GM20000 (cell line): ENCODE measurements at places on chromosomes 12 and 14.

- no peak for DNase-seq
Observed at GRCh38 chr12:112575559-112576067, 156.9 kb downstream of the PTPN11 start.

DNA sequence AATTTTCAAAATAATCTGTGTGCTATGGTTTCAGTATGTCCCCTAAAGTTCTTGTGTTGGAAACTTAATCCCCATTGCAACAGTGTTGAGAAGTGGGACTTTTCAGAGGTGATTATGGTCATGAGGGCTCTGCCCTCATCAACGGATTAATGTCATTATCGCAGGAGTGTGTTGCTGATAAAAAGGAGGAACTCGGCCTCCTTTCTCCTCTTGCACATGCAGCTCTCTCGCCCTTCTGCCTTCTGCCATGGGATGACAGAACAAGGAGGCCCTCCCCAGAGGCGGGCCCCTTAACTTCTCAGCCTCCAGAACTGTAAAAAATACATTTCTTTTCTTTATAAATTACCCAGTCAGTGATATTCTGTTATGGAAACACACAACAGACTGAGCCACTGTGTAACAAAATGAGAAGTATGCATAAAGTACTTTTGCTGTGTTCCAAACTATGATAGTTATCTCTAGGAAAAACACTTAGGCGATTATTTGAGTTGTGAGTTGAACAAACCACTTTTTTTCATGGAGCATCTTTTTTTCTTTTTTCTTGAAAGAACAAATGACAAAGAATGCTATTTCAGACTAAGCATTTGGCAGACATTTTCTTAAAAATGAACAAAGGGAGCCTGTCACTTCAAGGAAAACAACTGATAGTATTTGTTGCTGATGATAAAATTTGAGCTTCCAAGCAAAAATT lies 134.8 kb upstream of the FUT8 start:
- DNase-seq, result no peak

DNA sequence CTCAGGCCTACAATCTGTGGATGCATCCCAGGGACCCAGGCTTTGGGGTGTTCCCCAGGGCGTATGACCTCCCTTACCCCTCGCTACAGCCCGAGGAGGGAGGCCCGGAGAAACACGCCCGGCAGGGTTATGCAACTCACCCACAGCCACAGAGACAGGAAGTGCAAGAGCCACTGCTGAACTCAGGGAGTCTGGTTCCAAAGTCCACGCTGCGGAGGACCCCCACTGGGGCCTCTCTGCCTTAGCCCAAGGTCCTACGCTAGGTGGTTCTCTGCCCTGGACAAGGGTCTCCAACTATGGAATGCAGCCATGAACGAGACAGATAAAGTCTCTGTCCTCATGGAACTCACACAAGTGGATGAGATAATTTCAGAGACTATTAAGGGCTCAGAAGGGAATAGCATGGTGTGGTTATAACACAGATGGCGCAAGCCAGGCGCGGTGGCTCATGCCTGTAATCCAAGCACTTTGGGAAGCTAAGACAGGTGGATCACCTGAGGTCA lies 11.3 kb downstream of the SCARB1 start:
- DNase-seq, result no peak

DNA sequence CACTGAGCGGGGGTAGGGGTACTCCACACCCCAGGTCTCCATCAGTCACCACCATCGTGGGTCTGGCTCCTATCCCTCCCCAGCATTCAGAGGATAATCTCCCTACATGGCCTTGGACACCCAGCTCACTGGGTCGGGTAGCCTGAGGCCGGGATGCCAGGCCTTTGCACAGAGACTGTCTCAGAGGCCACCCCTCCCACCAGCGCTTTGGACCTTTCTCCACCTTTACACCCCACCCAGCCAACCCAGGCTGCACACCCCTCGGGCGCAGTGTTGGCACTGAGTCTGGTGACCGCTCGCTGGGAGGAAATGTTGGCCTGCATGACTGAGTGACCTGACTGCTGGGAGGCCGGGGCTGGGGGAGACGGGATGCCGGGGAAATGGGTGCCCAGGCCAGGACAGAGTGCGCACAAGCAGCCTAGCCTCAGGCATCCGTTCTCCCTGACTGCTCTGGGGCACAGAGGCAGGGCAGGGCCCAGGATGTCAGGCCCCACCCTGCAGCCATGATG lies 10.6 kb upstream of the LBHD2 start:
- DNase-seq, result no peak

- DNase-seq, result no peak
Observed at GRCh38 chr14:102408724-102409123, 46.0 kb downstream of the TECPR2 start.

GRCh38 chr12:14769466-14769968 lies 33.8 kb downstream of the WBP11 start:
- DNase-seq, result peak; percentile 19

GRCh38 chr14:75981426-75982265 lies at the start of gene TGFB3:
TGFB3 (minus strand) TSS chr14:75981995; CDS start chr14:75980893, 1,102 bp downstream.
- DNase-seq, result peak; percentile 92

- peak; percentile 89 for DNase-seq
Observed at GRCh38 chr14:75577729-75578101, 705 bp upstream of the FLVCR2 start.

GRCh38 chr14:61222388-61222787 lies 58.8 kb downstream of the TMEM30B start:
- DNase-seq, result no peak

DNA sequence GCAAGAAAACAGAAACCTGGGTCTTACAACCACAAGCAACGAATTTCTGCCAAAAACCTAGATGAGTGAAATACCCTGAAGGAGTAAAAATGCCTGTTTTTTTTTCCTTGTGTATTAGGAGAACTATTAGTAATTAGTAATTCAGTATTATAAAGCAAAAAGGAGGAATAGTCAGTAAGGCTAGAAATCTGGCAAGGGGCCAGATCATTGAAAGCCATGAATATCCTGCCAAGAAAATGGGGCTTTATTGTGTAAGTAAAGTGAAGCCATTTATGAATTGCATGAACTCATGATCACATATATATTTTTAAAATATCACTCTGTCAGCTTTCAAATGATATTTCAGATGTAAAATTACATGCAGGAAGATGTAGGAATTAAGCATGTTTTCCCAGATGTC lies 57.9 kb downstream of the TXNDC16 start:
- no peak for DNase-seq

- DNase-seq, result no peak
Observed at GRCh38 chr12:117646520-117646919, 285.1 kb upstream of the NOS1 start.

DNA sequence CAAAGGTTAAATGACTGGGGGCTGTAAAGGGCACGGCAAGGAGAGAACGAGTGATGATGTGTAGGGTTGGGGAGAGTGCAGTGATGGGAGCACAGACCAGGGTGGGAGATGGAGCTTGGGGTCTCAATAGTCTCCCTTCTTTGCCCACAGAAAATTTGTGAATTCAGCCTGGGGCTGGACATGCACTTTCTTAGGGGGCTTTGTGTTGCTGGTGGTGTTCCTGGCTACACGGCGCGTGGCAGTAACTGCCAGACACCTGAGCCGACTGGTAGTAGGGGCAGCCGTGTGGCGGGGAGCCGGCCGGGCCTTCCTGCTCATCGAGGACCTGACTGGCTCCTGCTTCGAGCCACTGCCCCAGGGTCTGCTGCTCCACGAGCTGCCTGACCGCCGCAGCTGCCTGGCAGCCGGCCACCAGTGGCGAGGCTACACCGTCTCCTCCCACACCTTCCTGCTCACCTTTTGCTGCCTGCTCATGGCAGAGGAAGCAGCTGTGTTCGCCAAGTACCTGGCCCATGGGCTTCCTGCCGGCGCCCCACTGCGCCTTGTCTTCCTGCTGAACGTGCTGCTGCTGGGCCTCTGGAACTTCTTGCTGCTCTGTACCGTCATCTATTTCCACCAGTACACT lies 1.7 kb downstream of the FITM1 start:
- no peak for DNase-seq

- DNase-seq, result no peak
Observed at GRCh38 chr12:92295523-92295922, 149.9 kb upstream of the BTG1 start.

DNA sequence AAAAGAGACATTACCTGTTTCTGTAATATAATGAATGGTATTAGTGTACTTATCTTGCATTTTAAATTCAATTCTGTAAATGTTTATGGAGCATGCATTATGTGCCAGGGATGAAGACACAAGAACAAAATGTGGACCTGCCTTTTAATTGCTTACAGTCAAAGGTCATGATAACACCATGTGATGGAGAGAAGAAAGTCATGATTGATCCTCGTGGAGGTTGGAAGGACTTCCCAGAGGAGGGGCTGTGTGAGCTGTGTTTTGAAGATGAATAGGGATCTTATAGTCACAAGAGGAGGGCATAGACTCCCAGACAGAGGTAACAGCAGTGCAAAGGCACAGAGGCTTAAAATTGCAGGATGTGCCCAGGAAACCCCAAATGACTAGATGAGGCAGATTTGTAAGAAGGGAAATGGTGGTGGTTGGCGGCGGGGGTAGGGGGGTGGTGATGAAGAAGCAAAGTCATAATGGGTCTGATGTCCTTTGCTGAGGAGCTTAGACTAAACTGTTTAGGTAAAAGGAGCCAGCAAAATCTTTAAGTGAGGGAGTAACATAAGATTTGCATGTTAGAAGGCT lies 151.5 kb downstream of the PRKCH start:
- DNase-seq, result no peak

GRCh38 chr12:76548222-76548837 lies 11.2 kb downstream of the OSBPL8 start:
- no peak for DNase-seq

DNA sequence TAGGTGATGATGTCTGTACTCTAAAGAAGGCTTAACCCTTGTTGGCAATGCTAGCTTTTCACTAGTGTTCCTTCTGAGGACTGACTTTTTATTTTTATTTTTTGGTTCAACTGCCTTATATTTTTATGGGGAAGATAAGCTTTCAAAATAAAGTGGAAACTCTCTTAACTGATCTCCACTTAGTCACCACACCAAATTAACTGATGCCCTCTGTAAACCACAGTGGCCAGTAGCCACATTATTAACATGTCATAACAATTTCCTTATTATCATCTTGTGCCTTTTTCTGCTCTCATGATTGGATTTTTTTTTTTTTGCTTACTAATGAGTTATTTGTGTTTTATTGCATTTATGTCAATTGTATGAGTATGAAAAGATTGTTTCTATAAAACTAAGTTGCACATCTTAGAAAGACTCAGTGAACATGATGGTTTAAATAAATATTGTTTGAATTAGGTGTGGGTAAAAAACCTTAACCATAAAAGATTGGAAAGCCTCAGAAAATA lies 56.9 kb downstream of the SCFD1 start:
- DNase-seq, result no peak

DNA sequence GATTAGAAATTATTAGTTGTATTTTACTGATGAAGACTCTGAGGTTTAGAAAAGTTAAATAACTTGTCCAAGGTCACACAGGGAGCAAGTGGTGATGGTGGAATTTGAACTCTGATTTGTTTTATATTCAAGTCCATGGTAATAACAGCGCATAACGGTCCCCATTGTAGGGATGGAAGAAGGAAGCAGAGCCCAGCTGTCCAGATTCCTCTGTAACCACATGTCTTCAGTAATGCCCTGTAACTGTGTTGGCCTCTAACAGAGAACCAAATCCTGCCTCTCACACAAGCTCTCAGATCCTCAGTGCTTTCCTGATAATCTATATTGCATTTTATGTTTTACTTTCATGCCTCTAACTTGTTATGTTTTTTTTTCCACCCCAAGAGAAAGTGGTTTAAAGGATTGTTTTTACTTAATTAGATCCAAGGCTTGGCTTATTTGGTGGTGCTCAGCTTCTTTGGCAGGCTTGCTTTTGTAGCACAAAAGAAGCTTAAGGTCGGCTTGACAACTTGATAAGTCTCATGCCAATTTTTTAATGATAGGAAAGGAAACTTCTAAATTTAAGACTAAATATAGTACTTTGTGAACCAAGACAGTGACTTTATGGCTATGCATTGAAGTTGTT lies 105.1 kb upstream of the SEL1L start:
- no peak for DNase-seq

DNA sequence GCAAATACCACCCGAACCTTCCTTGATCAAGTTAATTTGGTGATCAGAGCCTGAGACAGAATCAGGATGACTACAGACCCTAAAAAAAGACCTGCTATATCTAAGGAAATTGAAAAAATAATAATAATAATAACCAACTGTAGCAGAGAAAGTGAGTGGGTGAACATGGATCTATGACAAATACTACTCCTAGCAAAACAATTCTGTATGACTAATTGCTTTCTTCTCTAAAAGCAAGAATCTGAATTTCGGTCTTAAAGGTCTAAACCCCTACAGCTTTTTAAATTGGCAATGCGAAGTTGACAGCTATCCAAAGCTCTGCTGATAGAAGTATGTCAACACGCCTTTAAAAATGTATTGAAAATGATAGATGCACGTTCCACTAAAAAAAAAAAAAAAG lies 102.2 kb downstream of the PRKAB1 start:
- DNase-seq, result no peak

DNA sequence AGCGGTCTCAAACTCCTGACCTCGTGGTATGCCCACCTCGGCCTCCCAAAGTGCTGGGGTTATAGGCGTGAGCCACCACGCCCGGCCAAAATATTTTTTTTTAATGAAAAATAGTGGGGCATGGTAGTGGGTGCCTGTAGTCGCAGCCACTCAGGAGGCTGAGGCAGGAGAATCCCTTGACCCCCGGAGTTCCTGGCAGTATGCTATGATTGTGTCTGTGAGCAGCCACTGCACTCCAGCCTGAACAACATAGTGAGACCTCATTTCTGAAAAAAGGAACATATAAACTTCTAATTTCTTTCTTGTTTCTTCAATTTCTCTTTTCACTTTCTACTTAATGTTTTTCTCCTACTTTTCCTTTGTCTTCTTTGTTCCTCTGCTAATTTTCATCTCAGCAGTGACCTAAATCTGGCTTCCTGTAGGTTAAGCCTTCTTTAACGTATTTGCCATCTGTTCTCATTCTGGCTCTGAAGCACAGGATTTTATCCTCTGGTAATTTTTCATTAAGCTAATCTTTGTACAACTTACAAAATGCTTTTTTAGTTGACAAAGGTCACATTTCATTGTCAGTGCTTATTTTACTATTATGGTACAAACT lies 4.5 kb upstream of the RPGRIP1 start:
- no peak for DNase-seq

GRCh38 chr14:42523666-42524065 lies 917.0 kb downstream of the LRFN5 start:
- peak; percentile 4 for DNase-seq

- no peak for DNase-seq
Observed at GRCh38 chr12:116091579-116091978, 185.9 kb downstream of the MED13L start.

GRCh38 chr12:63934936-63935335 lies 90.4 kb downstream of the SRGAP1 start:
- DNase-seq, result no peak

- no peak for DNase-seq
Observed at GRCh38 chr12:122811777-122812176, 23.5 kb upstream of the HIP1R start.

DNA sequence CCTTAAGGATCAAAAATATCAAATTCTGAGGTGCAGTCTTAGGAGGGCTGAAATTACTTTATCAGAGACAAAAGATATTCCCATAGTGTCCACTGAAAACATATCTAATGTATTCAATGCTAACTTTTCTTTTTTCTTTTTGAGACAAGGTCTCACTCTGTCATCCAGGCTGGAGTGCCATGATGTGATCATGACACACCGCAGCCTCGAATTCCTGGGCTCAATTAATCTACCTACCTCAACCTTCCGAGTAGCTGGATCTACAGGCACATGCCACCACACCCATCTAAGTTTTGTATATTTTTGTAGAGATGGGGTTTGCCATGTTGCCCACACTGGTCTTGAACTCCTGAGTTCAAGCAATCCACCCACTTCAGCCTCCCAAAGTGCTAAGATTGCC lies 68.3 kb downstream of the ZC3H14 start:
- DNase-seq, result no peak

GRCh38 chr14:105072381-105072861 lies 7.2 kb upstream of the GPR132 start:
- DNase-seq, result no peak
